ENCODE measurements at places on chromosomes 16 and 17.
A peak's percentile ranks its signal among the peaks of the same experiment; 100 is the strongest.

DNA sequence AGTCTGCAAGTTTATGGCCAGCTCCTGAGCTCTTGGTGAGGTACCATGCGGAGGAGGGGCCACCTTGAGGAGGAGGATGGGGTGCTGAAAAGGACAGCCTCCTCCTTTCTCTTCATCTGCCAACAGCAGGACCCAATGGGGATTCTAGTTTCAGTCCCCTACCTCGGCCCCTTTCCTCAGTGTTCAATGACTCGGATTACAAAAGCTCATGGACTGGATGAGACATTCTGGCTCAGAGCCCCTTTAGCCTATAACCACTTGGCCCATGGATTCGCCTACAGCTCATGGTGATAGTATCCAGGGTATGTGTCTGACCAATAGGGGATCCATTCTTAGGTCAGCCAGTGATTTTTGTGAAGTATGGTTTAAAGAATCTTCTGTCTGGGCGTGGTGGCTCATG, 8.5 kb upstream of the PIK3R6 start:
- DNase-seq = no peak

DNA sequence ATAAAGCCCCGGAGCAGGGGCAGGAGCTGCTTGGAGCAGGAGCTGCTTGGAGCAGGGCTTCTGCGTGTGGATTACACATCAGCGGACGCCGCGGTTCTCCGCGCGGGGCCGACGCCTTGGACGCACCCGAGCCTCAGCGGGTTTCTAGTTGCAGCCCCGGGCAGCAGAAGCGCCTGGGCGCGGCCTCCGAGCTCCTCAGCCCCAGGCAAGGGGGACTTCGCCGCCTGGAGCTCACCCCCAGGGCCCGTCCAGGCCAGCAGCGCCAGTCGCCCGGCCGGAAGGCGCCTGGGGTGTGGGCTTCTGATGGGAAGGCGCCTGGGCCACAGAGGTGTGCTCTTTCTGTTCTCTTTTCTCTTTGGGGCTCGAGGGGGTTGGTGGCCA, 6.3 kb downstream of the FOXF1 start:
- DNase-seq = no peak

- DNase-seq = no peak
These were observed 11.5 kb upstream of the ARHGAP17 start for GRCh38 chr16:25026621-25027020.

DNA sequence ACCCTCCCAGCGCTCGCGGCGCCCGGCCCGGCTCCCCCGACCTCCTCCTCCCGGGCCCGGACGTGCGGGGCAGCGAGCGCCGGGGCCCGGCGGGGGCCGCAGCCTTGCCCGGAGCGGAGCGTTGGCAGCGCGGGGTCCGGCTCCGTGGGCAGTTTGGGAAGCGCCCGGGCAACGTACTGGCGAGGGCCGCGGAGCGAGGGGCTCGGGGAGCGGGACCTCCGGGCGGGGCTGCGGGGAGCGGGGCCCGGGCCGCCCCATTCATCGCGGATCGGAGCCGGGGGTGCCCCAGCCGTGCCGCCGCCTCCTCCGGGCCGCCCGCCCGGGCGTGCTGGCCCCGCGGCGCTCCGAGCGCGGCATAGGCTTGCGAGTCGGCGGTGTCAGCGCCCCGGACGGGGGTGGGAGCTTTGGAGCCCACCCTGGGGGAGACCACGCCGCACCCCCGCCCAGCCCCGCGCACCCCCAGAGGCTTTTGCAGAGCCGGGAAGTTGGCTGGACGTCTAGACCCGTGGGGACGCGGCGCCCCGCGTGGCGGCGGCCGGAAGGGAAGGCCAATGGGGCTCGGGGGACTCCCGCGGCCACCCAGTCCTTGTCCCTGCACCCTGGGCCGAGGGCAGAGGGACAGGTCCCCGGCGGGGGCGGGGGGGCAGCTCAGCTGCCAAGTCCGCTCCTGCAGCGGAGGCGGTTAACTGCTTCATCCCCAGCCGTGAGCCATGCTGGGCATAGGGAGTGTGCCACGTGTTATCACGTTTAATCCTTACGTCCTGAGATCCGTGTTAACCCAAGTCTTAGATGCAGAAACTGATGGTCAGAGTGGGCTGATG, 852 bp downstream of the ZNF469 start:
- DNase-seq = no peak

DNA sequence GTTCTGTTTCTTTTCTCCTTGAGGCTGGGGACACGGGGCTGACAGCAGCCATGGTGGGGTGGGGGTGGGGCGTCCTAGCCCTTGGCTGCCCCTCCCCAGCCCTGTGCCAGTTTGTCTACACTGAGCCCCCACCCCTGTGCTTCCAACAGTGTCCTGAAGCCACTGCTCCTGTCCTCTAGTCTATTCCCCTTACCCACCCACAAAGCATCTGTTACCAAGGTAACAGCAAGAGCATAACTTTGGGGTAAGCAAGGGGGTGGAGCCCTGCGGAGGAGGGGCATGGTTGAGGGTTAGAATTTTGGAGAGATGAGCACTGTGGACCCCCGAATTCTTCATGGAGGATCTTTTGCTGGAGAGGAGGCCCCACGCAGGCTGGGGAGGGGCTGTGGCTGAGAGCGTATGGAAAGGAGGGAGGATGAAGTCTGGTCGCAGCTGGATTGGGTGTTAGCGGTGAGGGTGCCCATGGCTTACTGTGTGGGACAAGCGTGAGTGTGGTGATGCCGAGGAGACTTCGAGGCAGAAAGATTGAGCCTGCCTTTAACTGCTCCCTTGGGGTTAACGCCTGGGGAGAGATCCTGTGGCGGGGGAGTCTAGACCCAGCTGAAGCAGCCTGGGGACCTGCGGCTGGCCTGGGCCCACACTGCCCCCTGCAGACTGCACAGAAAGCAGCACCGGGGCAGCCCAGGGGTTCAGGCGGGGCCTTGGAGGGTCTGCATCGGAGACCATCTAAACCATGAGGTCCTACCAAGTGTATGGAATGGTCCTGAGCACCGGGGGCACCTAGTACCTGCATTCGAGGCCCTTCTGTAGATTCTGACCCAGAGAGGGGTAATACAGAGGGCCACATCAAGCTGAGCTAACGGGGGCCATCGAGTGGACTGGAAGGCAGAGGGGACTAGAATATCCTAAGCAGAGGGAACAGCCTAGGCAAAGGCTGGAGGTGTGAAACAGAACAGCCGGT, 6.1 kb upstream of the STAC2 start:
- DNase-seq = no peak

DNA sequence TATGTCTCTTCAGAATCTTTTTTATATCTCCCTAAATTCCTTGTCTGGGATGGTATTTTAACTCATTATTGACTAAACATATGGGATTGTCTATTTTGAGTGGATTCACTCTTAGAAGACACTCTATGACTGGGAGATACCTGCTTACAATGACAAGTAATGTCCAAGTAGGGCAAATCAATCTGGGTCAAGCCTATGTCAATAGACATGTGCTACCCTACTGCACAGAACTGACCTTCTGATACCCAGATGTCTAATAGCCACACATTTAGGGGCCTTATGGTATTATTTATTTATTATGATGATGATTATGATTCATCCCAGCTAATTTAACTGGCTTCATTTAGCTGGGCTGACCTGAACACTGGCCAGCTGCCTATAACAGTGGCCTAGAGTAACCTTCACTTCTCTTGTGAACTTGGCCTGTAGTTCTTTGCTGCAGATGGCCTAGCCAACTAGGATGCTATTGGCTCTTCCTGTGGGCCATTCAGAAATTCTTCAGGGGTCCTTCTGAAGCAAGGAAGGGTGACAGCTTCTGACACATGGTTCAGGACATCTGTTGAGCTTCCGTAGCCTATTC, 138.0 kb downstream of the ANKFN1 start:
- DNase-seq = no peak

GRCh38 chr17:81486199-81486810, 26.3 kb downstream of the ACTG1 start:
- no peak for DNase-seq

DNA sequence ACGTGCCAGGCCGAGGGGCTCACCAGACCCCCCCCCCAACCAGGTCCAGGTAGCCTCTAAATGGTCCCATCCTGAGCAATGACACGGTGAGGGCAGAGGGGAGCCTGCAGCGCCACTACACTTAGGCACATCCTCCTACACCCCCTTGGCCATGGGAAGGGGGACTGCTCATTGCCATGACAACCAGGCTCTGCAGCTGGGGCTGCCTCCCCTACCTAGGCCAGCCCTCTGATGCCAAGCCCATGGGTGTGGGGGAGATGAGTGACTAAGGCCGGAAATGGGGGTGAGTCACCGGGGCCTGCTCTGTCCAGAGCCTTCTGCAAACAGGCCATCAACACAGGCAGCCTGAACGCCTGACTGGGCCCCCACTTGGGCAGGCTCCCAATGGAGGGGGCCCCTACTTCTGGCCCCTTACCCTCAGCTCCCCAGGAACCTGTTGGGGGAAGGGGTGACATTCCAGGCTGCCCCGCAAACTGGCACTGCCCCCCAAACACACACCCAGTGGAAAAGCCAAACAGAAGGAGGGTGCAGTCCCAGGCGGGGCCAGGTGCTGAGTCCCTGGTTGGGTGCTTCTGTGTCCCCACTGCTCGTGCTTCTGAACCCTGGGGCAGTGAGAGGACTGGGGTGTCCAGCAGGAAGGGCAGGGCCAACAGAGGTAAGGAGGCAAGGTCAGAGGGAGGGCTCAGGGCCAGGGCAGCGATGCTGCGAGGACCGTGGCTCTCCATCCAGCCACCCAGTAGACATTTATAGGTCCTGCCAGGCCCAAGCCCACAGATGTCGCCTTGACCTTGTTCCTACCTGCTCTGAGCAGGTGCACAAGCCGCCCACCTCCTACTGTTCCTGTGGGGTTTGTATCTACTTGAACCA, 8.2 kb downstream of the PLCD3 start:
- DNase-seq = no peak

DNA sequence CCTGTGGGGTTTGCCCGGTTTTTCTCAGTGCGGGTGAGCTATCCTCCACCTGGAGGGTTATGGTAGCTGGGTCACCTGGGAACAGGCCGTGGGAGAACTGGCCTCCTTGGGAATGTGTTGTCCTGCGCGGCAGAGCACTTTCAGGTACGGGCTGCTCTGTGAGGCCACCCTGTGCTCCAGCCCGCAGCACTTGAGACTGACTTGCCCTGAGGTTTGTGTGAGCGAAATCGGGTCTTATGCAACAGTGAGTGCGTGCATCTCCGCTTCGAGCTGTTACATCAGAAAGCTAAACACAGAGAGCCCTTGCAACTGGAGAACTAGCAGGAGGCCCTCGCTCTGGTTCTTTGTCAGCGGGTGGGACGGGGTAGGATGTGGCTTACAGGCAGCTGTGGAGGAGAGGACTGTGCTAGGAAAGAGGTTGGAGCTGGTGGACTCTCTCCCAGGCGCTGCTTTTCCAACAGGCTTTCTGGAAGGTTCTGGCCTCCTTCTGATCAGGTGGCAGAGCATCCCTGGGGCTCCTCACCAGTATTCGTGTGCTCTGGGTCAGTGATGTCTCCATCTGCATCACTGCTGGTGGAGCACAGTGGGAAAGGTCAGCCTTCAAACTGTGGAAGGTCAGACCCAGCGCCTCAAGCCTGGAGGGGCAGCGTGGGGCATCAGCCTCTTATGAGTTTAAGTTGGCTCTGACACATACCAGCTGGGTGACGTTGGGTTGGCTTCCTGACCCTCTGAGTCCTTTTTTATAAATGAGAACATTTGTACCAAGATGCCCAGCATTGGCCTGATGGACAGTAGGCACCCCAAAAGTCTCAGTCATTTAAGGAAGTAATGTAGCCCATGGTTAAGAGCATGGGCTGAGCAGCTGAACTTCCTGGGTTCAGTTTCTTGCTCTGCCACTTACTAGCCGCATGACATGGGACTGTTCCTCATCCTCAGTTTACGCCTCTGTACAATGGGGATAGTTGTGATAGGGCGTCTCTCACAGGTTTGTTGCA, 76.3 kb downstream of the KSR1 start:
- no peak for DNase-seq

GRCh38 chr17:39177256-39177655, 11.3 kb upstream of the ARL5C start:
- no peak for DNase-seq

GRCh38 chr17:81239714-81240555, 817 bp downstream of the NDUFAF8 start:
- DNase-seq = peak; percentile 49

- peak; percentile 49 for DNase-seq
These were observed 15.2 kb upstream of the SSTR5 start for GRCh38 chr16:1057252-1057932.

GRCh38 chr17:34067011-34067410, 188.1 kb upstream of the CCL2 start:
- DNase-seq = no peak

DNA sequence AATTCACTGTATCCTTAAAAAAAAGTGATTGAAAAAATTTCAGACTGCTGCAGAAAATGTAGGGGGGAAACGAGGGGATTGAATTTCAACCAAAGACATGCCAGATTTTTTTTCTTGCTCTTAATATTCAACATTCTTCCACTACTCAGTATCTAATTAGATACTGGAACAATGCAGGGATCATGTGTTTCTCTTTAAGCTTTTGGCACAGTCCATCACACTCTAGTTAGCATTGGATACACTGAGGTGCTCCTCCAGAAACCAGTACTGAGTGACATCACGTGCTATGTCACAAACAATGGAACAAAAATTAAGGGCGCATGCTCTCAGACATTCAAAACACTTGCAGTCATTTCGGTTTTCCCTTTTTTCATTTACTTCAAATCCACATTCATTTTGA, 298.6 kb upstream of the PSMD7 start:
- DNase-seq = no peak

DNA sequence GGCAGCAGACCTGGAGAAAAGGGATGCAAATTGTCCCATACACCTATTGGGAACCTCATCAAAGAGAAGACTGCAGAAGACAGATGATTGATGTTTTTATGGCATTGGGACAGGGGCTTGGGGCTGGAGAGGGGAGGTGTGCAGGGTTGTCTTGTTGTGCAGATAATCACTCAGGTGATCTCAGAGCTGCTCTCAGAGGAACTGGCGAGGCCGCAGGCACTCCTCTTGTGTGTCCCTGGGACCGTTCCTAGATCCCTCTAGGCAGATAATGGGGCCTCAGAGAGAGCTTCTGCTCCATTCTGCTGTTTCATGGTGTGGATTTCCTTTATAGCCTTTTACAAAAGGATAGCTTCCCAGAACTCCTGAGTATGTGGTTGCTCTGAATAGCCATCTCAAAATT, 1.6 kb downstream of the RNF213 start:
- DNase-seq = no peak

DNA sequence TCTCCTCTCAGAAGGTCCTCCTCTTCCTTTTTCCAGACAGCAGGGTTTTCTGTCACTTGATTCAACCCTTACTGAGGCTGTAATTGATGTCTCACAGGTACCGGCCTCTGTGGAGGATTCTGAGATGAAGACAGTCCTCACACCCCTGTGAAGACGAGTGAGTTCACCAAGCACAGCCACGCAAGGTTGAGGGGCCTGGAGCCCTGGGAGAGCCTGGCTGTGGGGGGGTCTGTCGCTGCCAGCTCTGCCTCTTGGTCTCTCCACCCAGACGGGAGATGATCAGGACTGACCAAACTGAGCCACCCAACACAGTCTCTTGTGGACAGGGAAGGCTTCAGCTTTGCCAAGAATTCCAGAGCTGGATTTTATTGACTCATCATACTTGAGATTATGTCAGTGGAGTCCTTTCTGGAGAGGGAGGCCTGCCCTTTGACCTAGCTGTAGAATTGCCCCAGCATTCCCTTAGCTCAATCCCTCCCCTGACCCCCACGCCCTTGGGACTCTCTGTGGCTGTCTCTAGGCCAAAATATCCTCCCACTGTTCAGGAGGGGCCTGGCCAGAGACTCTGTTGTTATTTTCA, 51.1 kb upstream of the CRHR1 start:
- DNase-seq = no peak

GRCh38 chr17:49224198-49224996, 6.2 kb downstream of the PHOSPHO1 start:
- no peak for DNase-seq
